GM13976 (cell line): ENCODE measurements at places on chromosomes 7 and 10.

DNA sequence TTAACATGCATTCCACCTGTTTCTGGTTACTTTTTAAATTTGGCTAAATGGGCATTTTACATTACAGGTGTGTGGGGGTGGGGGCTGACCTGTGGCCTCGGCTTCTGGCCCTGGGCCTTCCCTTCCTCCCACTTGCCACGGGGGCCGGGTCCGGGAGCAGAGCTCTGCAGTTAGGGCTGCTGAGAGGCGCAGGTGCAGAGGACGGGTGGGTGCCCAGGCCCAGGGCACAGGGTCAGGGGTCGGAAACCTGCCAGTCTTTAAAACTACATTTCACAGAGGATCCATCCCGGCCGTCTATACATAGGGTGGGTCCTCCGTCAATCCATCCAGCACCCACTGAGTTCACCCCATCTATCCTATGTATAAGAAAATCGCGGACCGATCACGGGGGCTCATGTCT lies 106.5 kb upstream of the INSIG1 start:
- DNase-seq = no peak

GRCh38 chr10:118870467-118871243 lies 115.9 kb upstream of the CACUL1 start:
- no peak for DNase-seq

- no peak for DNase-seq
These were observed 1.4 kb upstream of the TWIST1 start for GRCh38 chr7:19118636-19119371.

- DNase-seq = peak; percentile 22
These were observed 139.2 kb downstream of the ETV1 start for GRCh38 chr7:13850185-13850752.

GRCh38 chr7:43461349-43462024 lies 121.4 kb upstream of the STK17A start:
- no peak for DNase-seq

DNA sequence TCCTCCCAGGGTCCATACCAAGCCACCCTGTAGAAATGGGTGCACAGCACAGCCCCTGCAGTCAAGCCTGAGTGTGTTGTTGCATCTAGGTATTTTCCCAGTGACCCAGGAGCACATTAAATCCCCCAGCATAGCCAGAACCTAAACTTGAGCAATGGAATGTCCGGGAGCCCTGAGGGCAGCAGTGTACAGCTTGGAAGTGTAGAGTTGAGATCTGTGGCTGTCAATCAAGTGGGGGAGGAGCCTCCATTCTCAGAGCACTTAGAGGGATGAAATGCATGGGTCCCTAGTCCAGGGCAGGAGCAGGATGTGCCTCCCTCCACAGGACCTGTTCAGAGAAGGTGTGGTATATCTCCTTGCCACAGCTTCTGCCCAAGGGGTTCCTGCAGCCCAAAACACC lies 885.1 kb downstream of the CCSER2 start:
- no peak for DNase-seq

DNA sequence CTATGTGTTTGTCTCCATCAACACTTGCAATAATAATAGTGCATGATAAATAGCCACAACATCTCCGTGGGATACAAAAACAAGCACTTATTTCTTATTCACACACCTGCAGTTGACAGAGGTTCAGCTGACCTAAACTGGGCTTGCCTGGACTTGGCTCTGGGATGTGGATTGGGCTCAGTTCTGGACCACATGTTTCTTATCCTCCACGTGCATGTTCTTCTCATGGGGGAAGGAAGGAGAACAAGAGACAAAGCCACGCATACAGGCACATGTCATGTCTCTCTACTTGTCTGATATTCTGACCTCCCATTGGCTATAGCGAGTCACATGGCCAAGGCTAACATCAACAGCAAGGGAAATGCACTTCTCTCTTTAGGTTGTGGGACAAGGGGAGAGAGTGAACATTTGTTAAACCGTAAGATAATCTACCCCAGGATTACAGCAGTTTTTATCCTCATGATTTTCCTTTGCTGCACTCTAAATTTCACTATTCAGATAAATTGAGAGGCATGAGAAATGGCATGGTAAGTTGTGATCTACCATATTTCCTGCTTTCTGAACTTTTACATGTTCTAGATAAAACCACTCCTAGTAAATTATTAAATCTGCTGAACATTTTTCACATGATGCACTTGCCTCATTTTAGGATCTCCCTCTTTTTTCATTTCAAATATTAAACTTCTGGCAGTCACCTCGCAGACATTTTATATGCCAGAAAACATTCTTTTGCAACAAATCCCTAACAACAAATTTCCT lies 33.7 kb downstream of the CFAP58 start:
- DNase-seq = no peak

DNA sequence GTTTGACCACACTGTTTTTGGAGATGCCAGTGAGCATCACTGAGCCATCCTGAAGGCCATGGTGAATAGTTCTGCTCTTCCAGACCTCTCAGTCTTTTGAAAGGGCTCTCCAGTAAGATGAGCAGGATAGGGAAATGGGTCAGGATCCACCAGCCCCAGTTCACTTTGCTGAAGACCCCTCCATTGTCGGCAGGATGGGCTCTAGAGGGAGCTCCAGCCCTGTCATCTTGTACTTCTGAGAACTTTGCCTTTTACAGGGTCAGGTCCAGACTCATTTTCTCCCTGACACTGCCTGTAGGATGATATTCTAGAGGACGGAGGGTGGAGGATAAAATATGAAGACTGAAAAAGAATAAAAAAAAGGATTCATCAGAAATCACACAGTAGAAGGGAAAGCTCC lies 13.1 kb downstream of the LHFPL3 start:
- DNase-seq = no peak

DNA sequence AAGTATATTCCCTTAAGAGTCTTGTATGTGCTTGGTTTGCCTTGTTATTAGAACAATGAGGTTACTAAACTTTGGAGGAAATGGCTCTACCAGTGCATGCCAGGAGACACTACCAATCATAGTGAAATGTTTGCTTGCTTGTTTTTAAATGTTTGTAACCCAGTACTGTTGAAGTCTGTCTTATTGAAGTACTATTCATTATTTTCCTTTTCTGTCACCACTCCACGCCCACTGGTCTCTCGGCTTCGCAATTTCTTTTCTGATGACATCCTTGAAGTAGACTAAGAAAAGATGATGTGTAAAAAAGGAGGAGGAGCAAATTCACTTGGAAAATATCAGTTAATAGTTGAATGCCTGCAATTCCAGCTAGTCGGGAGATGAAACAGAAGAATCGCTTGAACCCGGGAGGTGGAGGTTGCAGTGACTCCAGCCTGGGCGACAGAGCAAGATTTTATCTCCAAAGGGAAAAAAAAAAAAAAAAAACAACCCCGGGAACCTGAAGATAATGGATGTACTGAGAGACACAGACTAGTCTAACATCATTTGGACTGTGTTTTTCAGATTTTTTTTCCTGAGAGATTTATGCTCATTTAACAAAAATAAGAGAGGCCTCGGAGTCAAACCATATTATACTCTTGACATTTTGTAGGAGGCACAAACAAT lies 959.4 kb downstream of the PCDH15 start:
- no peak for DNase-seq

DNA sequence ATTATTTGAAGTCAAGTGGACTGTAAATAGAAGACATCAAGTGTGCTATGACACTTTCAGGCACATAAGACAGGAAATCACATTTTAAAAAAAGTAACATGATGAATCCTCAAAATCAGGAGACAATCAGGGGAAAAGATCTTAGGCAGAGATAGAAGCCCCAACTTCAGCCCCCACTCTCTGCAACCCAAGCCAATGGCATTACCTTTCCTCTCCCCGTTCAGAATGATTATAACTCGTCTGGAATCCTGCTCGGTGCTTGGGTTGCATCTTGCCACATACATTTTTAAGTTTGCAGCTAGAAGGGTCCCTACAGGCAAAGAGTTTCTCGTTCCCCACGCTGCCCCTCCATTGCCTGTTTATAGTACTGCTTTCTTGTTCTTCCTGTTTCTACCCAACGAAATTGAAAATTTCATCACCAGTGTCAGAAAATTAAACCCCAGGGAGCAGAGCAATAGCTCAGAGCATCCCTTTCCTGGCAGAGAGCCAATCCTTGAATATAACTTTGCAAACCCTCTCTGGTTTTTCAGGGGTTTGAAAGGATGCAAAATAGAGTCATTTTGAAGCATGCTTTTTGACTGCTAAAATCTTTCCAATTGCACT lies 260.5 kb upstream of the AOAH start:
- no peak for DNase-seq

GRCh38 chr10:111824128-111824527 lies 359.4 kb downstream of the GPAM start:
- DNase-seq = no peak

- DNase-seq = no peak
These were observed 1.5 kb upstream of the JAZF1 start for GRCh38 chr7:28182071-28182471.

DNA sequence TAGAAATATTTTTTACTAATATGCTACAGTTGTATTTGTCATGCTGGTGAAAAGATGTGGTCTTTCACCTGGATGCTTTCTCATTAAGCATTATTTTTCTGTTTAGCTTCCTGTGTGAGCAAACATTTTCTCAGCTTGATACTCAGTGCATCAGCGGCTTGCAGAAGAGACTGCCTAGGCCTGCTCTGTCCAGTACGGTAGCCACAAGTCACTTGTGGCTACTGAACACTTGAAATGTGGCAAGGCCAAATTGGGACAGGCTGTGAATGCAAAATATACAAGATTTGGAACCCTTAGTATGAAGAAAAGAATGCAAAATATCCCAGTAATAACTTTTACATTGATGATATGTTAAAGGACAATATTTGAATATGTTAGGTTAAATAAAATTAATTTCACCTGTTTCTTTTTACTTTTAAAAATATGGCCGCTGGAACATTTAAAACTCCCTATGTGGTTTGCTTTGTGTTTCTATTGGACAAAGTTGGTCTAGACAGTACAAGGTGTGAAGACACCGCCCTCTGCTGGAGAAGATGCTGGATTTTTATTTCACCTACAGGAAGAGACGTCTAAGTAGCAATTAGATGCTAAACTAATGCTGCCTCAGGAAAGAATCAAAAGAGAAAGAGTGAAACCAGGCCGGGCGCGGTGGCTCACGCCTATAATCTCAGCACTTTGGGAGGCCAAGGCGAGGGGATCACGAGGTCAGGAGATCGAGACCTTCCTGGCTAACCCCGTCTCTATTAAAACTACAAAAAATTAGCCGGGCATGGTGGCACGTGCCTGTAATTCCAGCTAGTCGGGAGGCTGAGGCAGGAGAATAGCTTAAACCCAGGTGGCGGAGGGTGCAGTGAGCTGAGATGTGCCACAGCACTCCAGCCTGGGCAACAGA lies 5.3 kb downstream of the SRGN start:
- DNase-seq = peak; percentile 59

GRCh38 chr10:120650705-120651399 lies 193.8 kb downstream of the PLPP4 start:
- no peak for DNase-seq

DNA sequence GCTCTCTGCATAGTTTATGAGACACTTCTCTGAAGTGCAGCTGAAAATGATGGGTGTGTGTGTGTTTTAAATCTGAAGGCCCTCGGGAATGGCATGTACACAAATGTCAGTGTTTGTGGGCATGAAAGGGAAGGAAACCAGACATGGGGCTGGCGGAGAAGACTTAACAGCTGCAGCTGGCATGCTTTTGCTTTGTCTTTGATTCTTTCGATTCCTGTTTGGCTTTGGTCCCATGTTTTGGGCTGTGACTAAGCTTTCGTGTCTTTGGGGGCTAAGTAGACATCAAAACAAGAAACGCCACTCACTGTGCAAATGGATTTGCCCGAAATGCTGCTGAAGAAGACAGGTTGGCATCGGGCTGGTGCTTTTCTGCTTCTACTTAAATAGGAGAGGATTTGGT lies 179.3 kb downstream of the PFKFB3 start:
- DNase-seq = peak; percentile 57

DNA sequence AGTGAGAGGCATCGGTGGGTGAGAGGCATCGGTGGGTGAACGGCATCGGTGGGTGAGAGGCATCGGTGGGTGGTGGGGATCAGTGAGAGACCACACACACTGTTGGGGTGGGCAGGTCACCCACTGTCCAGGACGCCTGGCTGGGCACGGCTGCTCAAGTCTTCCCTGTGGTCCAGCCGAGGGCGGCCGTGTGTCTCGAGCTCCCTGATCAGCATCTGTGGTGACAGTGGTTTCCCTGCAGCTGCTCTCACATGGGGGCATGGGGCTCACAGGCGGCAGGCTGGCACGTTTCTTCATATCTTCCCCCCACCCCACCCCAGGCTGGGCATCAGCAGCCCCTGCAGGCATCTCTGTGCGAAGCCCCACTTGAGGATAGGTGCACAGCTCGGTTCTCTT lies 78.2 kb downstream of the NKX6-2 start:
- no peak for DNase-seq

DNA sequence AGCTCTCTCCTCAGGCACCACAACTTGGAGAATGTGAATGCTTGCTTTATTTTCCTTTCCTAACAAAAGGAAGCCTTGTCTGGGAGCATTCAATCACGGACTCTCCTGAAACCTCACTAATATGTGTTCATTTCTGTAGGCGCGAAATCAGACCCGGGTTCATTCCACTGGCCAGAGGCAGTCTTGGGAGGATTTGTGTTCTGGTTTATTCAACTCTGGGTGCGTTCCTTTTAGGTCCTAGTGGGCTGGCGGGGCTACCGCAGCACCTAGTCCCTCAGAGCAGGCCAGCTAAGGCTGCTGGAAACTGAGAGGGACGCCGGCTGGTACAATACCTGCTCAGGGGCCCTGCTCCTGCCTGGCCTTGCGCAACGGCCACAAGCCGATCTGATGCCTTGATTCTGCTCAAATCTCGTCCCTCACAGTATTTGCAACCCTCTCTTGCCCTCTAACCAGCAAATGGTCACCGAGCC lies 7.5 kb downstream of the HOXA4 start:
- no peak for DNase-seq

GRCh38 chr7:55105952-55106351 lies 87.1 kb downstream of the EGFR start:
- DNase-seq = no peak

DNA sequence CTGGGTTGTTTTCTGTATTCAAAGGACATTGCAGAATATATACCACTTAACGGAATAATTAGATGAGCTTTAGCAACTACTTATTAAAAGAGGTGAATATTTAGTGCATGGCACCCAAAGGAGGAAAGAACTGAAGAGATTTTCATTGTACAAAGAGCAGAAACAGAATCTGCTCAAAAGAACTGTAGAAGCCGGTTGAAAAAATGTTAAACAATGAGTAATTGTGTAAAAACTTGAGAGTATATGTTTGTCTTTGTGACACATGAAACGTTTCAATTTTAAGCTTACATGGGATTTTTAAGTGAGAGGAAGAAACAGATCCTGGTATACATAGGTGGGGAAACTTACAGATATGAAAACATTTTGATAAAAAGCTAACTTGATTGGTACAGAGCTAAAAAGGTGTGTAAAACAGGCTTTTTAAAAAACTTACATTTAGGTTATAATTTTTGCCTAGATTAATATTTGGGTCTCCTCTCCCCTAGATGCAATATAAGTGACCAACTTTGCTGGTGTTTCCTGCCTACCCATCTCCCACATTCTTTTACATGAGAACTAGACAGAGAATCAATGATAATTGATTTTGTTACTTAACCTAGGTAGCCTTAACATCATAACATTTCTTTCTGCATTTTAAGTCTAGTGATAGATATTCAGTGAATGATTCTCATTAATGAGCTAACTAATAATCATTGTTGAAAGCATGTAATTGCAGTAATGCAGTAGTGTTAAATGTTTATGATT lies 6.8 kb downstream of the ARL5B start:
- DNase-seq = no peak

GRCh38 chr10:24465124-24465874 lies 256.4 kb downstream of the KIAA1217 start:
- DNase-seq = no peak
